Stimulated activated naive CD8-positive, alpha-beta T cell treated with anti-CD3 and anti-CD28 coated beads, Interleukin-15, Interleukin-2, amounts not matched to agents 100 U/mL and 50 U/mL, for 24 hours (primary cell): ENCODE measurements at places on chromosomes 7 and 10.
A peak's percentile ranks its signal among the peaks of the same experiment; 100 is the strongest.

- DNase-seq: no peak
Measured at GRCh38 chr10:107430446-107430845, 265.9 kb upstream of the SORCS1 start.

- DNase-seq: no peak
Measured at GRCh38 chr10:86035791-86036543, 330.6 kb downstream of the GRID1 start.

GRCh38 chr10:69684020-69684980 lies 54.3 kb downstream of the FAM241B start:
- DNase-seq: no peak

- DNase-seq: peak; percentile 45
Measured at GRCh38 chr7:98281757-98282606, 496 bp downstream of the BRI3 start.

- no peak for DNase-seq
Measured at GRCh38 chr7:13320333-13320732, 632.9 kb downstream of the ARL4A start.

- DNase-seq: no peak
Measured at GRCh38 chr7:29494350-29494749, 69.3 kb upstream of the PRR15 start.

DNA sequence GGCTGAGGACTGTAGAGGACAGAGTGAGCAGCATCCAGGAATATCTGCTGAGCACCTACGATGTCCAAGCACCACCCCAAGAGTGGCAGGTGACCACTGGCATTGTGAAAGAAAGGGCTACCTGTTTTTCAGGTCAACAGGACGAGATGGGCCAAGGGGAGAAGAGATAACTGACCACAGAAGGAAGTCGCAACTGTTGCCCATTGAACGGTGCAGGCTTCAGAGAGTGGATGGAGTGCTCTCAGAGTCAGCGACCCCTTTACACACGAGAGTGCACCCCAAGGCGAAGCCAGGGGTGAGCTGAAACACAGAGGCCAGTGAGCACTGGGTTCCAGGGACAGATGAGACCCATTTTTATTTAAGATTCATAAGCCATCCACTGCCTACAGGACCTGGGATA lies 42.3 kb downstream of the HIPK2 start:
- DNase-seq: no peak
